Suppressor macrophage (primary cell): ENCODE measurements at places on chromosomes 13 and 19.
A peak's percentile ranks its signal among the peaks of the same experiment; 100 is the strongest.

GRCh38 chr19:40737102-40737644, 13.1 kb downstream of the ACTMAP start:
- DNase-seq, result no peak

DNA sequence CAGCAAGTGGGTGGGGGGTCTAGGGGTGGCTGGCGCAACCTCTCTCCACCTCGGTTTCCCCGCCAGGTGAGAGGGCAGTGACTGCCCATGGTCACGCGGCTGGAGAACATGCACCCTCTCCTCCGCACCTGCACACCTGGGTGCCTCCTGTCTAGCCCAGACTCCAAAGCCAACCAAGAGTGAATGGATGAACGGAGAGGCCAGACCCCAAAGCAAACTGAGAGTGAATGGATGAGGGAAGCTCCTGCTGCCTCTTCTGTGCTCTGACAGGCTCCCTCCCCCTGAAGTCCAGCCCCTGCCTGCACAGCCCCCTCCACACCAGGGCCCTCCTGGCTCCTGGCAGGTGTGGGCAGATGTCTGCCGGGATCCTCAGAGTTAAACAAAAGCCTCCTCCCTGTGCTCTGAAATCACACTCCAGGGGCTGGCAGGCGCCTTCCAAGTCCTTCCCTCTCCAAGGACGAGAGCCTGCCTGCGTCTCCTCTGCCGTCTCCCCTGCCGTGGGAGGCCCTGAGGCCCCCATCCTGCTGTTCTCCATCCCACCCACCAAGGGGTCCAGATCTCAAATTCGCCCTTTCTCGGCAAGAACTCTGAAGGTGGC, 2.2 kb downstream of the SBNO2 start:
- no peak for DNase-seq

DNA sequence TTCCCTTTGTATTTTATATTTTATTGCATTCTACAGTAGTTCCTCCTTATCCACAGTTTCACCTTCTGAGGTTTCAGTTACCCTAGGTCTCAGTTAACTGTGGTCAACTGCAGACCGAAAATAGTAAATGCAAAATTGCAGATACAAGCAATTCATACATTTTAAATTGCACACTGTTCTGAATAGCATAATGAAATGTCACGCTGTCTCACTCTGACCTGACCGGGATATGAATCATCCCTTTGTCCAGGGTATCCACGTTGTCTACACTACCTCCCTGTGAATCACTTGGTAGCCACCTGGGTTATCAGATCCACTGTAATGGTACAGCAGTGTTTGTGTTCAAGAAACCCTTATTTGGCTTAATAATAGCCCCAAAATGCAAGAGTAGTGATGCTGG, 325.0 kb downstream of the DNAJC15 start:
- no peak for DNase-seq

DNA sequence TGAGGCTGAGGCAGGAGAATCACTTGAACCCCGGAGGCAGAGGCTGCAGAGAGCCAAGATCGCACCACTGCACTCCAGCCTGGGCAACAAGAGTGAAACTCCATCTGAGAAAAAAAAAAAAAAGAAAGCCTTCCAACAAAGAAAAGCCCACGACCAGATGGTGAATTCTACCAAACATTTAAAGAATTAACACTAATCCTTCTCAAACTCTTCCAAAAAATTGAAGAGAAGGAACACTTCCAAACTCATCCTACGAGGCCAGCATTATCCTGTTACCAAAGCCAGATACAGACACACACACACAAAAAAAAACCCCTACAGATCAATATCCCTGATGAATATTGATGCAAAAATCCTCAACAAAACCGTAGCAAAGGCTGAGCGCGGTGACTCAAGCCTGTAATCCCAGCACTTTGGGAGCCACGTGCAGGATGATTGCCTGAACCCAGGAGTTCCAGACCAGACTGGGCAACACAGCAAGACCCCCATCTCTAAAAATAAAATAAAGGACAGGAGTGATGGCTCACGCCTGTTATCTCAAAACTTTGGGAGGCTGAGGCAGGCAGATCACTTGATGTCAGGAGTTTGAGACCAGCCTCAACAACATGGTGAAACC, 6.2 kb upstream of the EVI5L start:
- no peak for DNase-seq

DNA sequence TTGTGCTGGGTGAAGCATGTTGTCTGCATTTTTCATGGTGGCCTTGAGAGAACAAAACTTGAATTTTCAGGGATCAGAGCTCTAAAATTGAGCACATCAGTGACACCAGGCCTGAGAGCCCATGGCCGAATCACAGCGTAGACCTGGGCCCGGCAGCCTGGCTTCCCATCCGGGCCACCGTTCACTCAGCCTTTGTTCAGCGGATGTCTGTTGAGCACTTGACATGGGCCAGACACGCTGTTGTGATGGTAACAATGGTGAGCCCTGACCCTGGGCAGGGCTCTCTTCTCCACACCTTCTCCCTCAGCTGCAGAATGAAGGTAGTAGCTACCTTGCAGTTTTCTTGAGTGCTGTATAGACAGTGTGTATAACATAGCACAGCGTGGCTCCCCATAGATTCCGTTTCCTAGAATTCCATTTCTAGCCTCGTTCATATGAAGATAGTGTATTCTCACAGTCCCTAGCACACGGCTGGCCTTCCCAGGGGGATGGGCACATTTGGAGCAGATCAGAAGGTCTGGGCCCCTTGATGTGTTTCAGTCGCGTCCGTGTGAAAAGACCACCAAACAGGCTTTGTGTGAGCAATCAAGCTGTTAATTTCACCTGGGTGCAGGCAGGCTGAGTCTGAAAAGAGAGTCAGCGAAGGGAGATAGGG, 75.3 kb downstream of the RAB20 start:
- DNase-seq, result no peak

- DNase-seq, result peak; percentile 1
These were observed 1171.9 kb downstream of the EFNB2 start for GRCh38 chr13:105363261-105364190.

GRCh38 chr13:71609271-71609670, 257.7 kb downstream of the DACH1 start:
- DNase-seq, result no peak

DNA sequence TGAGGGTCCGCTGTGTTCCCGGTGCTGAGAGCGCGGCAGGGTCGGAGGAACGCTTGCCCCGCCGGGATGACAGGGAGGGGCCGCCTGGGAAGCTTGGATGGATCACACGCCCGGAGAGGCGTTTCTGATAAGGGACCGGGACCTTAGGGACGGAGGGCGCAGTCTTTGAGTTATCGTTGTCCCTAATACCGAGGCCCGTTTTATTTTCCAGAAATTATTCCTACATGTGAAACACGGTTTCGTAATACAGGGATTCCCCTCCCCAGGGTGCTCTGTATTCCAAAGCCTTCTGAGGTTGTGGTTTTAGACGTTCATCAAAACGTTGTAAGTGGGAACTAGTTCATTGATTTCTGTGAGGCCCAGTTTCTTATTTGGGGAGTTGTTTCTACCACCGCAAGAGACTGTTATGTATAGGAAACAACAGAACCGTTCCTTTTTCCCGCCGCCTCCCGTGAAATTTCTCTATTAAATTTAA, 752 bp downstream of the PDCD5 start:
- peak; percentile 17 for DNase-seq

- DNase-seq, result peak; percentile 21
These were observed 1.7 kb upstream of the PCDH17 start for GRCh38 chr13:57629821-57630235.

GRCh38 chr19:13669780-13670355, 94.5 kb upstream of the MRI1 start:
- DNase-seq, result no peak

- no peak for DNase-seq
These were observed 268.3 kb downstream of the RFC3 start for GRCh38 chr13:34086281-34086680.

DNA sequence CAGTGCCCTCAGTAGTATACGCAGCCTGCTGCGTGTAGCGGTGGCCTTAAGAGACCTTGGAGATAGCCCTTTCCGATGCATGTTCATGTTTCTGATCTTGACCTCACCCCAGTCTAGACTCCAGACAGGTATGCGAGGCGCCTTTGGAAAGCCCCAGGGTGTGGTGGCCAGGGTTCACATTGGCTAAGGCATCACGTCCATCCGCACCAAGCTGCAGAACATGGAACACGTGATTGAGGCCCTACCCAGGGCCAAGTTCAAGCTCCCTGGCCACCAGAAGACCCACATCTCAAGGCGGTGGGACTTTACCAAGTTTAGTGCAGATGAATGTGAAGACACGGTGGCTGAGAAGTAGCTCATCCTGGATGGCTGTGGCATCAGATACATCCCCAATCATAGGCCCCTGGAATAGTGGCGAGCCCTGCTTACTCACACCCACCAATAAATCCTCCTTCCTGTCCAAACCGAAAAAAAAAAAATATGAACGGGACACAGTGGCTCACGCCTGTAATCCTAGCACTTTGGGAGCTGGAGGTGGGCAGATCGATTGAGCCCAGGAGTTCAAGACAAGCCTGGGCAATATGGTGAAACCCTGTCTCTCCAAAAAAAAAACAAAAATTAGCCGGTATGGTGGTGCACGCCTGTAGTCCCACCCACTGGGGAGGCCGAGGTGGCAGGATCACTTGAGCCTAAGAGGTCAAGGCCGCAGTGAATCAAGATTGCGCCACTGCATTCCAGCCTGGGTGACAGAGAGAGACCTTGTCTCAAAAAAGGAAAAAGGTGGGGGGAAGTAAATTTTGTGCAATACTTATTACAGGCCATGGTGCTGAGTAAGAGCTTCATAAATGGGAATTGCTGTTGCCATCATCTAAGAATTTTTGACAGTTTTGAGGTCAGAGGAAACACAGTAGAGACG, 12.4 kb upstream of the CBLC start:
- peak; percentile 83 for DNase-seq

DNA sequence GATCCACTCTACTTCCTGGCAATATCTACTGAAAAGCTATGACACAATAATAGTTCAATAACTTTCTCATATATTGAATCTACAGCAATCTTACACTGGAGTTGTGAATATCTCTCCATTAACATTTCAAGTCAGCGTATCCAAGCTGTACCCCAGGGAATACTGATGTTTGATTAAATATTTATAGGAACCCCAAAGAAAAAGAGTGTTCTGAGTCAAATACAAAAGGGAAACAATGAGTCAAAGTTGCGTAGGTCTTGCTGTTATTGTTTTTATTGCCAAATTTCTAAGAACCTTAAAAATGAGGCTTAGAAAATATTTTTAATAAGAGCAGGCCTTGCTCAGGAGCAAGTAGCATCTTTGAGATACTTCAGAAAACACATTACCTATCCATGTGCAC, 415.5 kb downstream of the FGF14 start:
- no peak for DNase-seq

- DNase-seq, result no peak
These were observed 26.4 kb downstream of the PTPRS start for GRCh38 chr19:5314012-5314906.

GRCh38 chr19:38213911-38214625, 10.0 kb downstream of the DPF1 start:
- DNase-seq, result no peak

DNA sequence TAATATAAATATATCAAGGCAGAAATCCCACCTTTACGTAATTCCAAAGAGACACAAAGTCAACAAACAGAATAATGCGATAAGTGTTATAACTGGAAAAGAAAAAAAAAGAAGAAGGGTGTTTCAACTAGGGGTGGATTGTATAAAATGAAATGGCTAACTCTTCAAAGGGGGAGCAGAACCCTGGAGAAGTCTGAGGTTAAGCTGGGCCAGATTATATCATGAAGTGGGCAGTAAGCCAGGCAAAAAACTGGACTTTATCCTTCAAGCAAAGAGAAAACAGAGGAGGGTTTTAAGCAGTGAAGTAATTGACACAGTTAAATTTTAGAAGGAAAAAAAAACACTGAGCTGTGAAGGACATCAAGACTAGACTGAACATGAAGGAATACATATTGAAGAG, 41.9 kb downstream of the TBC1D4 start:
- DNase-seq, result no peak

DNA sequence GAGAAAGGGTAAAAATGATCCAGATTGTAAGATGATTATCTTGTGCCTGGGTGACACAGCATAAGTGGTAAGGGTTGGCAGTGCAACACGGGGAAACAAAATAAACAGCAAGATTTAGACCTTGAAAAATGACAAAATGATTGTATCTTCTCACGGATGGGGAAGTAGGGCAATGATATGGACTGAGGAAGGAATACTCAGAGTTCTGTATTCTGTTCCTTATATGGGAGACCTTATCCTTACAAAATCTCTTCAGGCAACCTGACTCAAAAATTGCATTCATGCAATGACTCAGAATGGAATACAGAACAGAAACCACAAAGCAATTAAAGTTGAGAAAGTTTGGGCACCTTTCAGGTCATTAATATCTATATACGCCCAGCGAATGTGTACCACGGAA, 149.0 kb downstream of the HS6ST3 start:
- DNase-seq, result peak; percentile 3

DNA sequence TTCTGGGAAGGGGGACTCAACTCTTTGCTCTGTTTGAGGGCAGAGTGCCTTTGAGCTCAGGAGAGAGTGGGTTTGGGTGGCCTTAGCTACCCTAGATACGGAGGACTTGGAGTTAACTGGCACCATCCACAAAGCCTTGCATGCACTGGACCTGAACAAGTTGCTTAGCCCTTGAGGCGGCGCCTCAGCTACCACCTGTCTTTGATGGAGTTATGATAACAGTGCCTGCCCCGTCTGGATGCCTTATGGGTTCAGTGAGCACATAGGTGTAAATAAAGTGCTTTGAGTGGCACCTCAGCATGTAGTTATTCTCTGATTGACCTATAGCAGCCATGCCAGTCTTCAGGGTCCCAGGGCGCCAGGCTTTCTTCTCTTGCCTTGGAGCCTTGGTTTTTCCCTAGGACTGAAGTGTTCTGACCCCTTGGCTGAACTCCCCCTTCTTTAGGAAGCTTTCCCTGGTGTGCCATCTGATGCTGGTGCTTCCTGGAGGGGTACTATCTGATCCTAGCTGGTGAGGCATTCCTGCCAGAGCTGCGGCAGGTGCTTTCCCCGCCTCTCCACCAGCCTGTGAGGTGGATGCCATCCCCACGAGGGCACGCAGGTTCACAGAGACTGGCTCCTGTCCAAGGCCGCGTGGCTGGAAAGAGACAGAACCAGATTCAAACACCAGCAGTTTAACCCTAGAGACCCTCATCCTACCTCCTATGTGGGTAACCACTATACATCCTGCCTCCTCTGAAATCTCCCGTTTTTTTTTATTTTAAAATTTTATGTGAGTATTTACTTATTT, 5.8 kb downstream of the BCKDHA start:
- no peak for DNase-seq

DNA sequence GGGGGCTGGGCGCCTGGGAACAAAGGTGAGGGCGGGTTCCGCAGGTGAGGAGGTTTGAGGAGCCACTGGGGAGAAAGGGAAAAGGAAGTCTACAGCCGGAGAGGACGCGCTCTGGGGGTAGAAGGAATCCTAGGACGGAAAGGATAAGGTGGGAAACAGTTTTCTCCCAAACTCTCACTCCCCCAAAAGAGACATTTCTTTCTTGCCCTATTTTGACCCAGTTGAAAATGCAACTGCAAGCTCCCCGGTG, 651 bp upstream of the POLR1D start:
- DNase-seq, result no peak

GRCh38 chr13:80339912-80340650, 845 bp downstream of the SPRY2 start:
- DNase-seq, result peak; percentile 72

- peak; percentile 39 for DNase-seq
These were observed 8.3 kb downstream of the RYR1 start for GRCh38 chr19:38441657-38442348.
